ENCODE measurements at places on chromosomes 11 and 22.

DNA sequence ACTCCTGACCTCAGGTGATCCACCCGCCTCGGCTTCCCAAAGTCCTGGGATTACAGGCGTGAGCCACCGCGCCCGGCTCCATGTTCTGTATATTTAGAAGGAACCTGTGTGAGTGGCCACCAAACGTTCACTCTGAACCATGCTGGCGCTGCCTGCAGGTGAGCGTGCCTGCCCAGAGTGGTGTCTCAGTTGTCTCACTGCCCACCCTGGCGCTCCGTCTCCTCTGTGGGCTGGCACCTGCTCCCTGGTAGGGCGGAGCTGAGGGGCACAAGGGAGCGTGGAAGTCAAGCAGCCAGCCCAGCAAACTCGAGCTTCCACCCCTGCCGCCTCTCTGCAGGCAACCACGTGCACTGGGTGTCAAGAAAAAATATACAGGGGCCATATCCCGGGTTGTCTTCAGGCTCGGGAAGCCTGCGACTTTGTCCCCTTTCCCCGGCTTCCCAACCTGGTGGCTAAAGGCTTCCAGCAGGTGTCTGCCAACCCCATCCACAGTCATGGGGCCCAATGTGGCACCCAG is 16.7 kb downstream of the TXN2 start:
- no peak for DNase-seq

- DNase-seq: no peak
Observed at GRCh38 chr11:74000307-74001133, 8.4 kb downstream of the UCP3 start.

DNA sequence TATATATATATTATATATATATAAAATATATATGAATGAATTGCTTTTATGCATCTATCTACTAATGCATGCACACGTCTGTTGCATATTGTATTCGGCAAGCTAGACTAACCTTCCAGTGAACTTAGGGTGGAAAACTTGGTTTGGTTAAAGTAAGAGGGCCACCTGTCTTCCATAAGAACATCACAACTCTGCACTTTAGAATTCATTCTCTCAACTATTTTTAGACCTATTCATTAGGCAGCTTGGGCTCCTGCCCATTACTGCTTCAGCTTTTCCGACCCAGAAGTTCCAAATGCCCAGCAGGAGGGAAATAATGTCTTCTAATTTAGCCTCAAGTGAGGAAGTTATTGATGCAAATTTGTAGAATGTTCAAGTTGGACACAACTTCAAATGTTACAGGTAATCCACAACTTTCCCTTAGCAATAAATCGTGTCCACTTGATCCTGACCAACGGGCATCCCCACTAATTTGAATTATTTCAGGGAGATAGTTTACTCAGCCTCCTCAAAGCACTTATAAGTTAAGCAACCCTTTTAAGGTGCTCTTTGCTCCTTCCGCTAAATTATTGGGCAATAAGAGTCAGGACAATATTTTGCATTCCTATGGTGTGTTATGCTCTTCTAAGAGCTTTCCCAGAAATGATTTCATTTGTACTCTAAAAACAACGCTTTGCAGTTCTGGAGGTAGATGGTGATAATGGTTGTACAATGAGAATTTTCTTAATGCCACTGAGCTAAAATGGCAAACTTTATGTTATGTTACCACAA is 132.3 kb downstream of the OPCML start:
- no peak for DNase-seq

DNA sequence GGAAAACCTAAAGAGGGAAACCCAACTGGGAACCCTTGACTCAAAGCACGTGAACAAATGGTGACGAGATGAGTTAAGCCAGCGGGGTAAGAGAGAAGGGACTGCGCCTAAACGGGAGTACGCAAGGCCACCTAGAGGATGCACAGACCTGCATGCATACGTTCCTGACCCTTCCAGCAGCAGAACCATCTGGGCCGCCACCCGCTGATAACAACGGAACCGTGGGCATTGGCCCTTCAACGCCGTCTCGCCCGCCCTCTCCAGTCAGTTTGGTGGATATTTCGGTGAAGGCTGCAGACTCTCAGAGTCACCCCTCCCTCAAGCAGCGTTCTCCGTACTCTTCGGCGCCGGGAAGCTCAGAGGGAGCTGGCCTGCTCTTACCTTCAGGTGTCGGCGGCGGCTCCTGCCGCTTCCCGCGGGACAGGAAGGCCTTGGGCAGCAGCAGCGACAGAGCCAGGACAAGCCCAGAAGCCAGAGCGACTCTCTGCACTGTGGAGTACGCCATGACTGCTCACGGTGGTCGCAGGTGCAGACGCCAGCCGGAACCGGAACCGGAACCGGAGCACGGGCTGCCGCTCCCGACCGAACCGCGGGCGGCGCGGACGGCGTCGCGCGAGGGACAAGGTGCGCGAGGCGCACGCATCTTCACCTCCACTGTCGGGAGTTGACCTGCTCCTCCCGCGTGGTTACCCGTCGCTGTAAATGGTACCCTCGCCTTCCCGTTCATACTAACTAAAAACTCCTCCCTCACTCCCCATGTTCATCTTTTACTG is at the start of gene RIC3:
Gene RIC3 (minus strand): TSS at position 541 of the 773 bp plus-strand sequence. CDS start 36 bp downstream, at position 505.
- no peak for DNase-seq

DNA sequence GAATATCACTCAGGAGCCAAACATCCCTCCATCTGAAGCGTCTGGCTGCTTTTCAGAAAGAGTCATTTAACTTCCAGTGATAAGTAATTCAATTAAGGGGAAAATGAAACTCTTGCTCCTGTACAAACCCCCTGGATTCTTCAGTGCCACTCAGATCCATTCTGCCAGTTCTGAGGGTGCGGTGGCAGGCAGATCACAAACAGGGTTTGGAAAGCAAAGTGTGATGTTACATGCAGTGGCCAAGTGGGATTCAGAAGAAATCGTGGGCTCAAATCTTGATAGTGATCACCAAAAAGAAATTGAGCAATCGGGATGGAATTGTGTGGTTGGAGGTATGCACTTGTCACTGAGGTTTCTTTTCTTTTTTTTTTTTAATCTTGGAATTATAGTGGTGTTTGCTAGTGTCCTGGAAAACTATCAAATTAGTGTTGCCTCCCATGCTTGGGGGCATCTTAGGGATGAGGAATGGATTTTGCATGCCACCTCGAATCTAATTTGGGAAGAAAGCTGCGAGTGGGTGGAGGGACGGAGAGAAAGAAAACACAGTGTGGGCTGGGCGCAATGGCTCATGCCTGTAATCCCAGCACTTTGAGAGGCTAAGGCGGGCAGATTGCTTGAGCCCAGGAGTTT is 22.5 kb upstream of the RTL6 start:
- DNase-seq: no peak

Data from right forelimb (tissue), 1 donor.